Mucosa of gallbladder (tissue), 1 donor: ENCODE measurements at places on chromosomes 13 and 19.

DNA sequence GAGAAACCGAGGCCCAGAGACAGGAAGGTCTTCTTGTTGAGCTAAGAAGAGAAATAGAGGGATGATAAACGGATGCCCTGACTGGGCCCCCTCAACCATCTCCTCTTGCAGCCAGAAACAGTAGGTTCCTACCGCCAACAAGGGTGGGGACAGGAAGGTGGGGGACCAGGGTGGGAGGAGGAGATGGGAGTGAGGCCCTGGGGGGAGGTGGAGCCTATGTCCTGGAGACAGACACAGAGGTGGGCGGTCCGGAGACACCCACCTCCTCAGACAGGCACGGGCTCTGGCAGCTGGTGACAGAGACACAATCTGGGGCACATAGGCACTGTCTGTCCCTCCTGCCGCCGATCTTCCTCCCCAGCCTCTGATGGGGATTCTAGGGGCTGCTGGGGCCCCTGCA, 16.9 kb downstream of the GADD45B start:
- no peak for DNase-seq

DNA sequence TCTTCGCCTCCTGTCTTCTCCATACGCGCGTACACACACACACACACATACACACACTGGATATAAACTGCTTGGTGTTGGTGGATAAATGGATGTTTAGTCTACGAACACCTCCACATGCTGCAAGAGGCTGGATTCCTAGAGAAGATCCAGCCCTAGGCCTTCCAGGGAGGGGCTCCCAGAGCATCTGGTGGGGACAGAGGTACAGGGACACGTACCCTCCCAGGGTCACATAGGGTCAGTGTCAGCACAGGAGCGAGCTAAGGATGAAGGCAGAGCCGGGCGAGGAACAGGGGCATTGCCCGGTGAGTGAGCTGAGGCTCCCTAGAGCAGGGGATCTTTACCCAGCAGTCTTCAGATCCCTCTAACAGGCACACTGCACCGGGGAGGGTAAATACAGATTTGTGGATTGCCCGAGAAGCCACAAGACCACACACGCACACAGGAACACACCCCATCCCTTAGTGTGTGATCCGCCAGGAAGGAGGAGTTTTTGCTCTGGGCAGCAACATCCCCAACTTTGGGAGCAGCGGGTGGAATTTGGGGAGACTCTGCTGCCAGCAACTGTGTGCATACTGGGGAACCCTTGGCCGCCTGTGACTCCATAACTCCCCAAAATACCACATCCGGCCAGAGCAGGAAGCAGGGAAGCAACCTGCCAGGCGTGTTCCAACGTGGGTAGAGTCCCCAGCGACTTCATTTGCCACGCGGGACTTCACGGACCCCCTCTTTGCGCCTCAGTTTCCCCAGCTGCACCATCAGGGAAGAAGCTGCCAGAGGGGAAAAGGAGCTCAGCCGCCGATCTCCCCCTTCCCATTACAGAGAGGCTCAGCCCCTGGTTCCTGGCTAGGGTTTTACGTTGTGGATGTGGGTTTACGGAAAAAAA, 5.8 kb upstream of the TLE2 start:
- DNase-seq: peak; percentile 20

DNA sequence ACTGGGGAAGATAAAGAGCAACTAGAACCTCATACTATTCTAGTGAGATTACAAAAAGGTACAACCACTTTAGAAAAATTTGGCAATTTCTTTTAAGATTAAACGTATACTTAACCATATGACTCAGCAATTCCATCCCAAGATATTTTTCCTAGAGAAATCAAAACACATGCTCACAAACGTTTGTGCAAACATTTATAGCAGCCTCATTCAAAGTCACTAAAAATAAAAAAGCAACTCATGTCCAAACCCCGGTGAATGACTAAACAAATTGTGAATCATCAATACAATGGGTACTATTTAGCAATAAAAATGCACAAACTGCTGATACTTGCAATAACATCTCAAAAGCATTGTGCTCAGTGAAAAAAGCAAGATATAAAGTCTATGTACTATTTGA, 121.5 kb downstream of the FRY start:
- no peak for DNase-seq

- DNase-seq: no peak
Measured at GRCh38 chr13:51768976-51769375, 35.0 kb downstream of the DHRS12 start.

- DNase-seq: peak; percentile 77
Measured at GRCh38 chr19:54207983-54208783, 7.5 kb downstream of the RPS9 start.

DNA sequence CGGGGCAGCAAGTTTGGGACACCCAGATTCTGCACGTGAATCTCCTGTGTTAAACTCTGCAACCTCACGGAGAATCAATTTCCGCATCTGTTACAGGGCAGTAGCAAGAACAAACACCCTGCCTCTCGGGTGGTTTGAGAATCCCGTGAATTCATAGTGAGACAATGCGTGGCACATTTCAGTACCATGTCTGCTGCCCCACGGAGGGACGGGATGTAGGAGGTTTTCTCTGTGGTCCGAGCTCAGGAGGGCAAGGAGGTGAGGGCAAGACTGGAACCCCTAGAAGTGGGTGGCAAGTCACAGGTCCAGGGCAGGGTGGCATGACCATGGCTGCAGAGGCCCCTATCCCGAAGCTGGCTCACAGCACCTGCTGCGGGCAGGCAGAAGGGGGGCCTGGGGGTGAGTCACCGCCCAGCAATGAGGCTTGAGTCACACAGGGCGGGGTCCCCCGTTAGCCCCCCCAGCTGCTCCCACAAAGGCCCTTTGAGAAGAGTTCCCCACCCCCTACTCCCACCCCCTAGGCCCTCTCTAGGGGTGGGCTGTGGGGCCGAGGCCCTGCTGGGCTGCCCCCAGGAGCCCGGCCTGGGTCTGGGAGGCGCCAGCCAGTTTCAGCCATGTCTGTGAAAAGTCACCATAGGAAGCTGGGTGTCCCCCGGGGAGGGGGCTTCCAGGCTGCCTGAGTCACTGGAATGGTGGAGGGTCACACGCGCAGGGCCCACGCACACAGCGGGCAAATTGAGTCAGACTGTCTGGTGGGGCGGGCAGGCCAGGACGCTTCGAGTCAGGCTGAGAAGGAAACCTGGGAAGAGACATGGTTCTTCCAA, 25.8 kb upstream of the NANOS3 start:
- DNase-seq: peak; percentile 86

GRCh38 chr13:30435911-30436451, 13.7 kb downstream of the UBE2L5 start:
- DNase-seq: no peak

DNA sequence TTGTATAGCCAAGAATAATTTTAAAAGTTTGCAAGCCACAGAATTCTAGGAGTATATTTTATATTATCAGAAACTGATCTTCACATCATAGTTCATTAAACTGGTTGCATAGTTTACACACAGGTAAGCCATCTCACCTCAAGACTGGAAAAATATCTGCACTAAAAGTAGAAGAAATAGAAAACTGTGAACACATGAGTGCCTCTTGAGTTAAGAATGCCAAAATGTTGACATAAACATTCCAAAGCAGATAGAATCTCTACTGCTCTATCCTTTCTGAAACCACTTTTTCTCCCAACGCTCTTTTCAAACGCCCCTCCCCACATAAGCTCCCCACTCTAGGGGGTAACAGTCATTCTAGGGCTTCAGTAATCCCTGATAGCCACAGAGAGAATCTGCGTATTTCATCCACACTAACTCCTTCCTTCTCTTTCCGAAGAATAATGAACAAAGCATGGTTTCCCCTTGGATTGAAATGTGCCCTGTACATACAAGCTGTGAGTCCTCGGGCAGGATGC, 201.5 kb downstream of the IRS2 start:
- DNase-seq: no peak

- DNase-seq: no peak
Measured at GRCh38 chr13:60453490-60453889, 56.5 kb downstream of the TDRD3 start.

DNA sequence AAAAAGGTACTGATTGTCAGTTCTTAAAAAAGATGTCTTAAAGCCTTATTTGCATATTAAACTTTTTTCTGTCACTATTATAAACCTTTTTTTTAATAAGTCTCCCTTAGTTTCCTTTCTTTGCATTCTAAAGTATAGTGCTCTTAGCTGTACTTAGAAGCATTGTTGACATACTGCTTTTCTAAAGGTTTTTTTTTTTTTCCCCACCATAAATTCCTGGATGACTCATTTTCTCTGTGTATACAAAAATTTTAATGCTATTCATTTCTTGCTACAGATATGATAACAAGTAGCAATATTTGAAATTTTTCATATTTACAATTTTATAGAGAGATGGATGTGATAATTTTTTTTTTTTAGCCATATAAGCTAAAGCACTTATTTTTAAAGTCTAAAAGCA, 43.5 kb downstream of the METTL21C start:
- no peak for DNase-seq

DNA sequence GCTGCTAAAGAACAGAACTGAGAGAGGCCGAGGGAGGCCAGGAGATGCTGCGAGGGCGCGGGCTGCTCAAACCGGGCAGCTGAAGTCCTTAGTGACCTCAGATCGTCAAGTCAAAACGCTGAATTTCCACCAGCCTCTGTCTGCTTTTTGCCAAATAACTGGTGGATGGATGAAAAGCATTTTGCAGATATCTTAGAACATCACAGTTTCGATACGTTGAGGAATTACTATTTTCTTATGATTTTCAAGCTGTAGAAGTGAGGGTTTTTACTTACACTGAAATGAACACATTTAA, 2.0 kb downstream of the GPC6 start:
- no peak for DNase-seq

DNA sequence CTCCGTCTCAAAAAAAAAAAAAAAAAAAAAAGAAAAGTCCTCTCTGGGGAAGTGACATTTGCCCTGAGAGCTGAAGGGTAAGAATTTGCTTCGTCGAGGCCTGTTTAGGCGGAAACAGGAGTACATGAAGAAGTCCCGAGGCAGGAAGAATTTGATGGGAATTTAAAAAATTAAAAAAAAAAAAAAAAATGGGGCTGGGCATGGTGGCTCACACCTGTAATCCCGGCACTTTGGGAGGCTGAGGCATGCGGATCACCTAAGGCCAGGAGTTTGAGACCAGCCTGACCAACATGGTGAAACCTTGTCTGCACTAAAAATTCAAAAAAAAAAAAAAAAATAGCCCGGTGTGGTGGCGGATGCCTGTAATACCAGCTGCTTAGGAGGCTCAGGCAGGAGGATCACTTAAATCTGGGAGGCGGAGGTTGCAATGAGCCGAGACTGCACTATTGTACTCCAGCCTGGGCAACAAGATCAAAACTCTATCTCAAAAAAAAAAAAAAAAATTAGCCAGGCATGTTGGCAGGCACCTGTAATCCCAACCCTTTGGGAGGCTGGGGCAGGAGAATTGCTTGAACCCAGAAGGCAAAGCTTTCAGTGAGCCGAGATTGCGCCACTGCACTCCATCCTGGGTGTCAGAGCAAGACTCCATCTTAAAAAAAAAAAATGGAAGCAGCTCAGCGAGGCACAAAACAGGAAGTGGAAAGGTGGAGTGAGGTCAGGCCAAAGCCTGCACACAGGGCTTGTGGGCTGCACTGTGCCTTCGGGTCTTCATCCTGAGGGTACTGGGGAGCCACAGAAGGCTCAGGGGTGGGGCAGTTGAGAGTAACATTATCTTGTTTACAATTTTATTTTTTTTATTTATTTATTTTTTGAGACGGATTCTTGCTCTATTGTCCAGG, 4.9 kb downstream of the BAX start:
- DNase-seq: no peak

DNA sequence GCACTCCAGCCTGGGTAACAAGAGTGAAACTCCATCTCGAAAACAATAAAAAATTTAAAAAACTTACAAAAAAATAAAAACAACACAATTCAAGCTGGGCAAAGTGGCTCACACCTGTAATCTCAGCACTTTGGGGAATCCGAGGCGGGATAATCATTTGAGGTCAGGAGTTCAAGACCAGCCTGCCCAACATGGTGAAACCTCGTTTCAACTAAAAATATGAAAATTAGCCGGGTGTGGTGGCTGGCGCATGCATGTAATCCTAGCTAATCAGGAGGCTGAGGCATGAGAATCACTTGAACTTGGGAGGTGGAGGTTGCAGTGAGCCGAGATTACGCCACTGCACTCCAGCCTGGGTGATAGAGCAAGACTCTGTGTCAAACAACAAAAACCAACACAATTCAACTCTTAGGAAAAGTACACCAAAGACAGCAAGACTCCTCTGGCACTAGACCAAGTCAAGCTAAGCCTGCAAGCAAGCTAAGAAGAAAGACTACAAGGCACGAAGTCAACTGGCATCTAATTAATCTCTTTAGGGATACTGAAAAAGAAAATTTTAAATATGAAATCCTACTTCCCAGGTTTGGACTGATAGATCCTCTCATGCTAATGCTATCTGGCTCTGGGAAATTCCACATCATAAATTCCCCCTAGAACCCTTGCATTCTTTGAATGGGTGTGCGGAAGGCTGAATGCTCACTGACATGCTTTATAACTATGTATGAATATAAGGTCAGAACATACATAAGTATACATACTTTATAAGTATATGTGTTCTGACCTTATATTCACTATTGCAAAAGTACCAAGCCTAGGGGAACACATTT, 7.9 kb downstream of the PBX4 start:
- no peak for DNase-seq

GRCh38 chr13:51873837-51874236, 12.1 kb downstream of the CCDC70 start:
- no peak for DNase-seq

GRCh38 chr13:57128909-57129308, 11.8 kb upstream of the PRR20A start:
- no peak for DNase-seq

DNA sequence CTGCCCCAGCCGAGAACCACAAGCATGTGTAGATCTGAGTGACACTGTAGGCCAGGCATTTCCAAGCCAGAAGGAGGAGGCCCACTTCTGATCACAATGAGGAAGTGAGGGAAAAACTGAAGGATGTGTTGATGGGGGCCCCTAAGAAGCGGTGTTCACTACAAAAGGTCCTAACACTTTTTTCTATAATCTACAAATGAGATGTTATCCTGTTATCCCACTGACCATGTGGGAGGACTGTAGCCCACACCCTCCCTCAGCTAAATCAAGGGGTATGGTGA, 99.0 kb upstream of the MCF2L start:
- DNase-seq: no peak

DNA sequence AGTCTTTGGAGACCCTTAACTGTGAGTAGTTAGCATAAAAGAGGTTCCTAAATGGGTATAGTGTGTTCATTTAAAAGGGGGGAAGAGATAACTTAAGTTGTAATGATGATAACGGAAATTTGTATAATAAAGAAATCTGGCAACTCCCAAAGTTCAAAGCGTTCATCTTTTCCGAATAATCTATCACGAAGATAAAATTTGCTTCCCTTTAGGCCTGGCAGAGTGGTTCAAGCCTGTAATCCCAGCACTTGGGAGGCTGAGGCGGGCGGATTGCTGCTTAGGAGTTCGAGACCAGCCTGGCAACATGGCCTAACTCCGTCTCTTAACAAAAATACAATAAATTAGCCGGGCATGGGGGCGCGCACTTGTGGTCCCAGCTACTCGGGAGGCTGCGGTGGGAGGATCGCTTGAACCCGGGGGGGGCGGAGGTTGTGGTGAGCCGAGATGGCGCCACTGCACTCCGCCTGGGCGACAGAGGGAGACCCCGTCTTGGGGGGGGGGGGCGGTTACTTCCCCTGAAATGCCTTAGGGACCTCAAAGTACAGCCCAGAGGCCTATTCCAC, 934 bp downstream of the N4BP2L2 start:
- DNase-seq: no peak
